ENCODE measurements at places on chromosomes 6 and 20.
A peak's percentile ranks its signal among the peaks of the same experiment; 100 is the strongest.

DNA sequence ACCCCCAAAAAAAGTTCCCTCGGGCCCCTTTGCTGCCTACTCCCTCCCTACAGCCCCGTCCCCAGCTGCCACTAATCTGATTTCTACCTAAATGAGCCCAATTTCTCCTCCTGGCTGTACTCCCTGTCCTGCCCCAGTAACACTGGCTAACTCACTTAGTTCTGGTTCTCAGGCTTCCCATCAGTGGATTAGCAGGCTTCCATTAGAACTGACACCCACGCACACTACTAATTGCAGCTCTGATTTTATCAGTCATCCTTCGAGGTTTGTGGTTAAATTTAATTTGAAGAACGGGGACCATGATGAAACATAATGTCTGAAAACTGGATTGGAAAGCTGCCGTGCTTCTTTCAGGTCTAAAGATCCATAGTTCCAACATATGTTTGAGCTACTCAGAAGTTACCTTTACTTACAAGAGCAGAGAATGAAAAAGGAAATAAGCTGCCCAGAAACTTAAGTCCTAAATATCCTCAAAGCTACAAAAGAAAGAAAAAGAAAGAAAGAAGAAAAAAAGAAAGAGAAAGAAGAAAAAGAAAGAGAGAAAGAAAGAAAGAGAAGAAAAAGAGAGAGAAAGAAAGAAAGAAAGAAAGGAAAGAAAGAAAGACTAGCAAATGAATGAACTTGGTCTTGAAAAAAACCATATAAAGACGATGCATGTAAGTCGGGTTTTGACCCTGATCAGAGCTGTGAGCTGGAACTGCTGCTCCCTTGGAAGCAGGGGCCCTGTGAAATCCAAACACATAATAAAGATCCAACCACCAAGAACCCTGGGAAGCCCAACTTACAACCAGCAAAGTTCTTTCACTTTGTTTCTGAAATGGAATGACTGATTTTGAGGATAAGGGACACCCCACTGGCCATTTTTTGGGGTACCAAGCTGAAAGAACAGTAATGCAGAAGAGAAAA, 51.7 kb downstream of the CNKSR3 start:
- no peak for DNase-seq

GRCh38 chr6:125041740-125042459, 79.7 kb downstream of the RNF217 start:
- DNase-seq: no peak

- no peak for DNase-seq
These were observed 75.1 kb downstream of the COL12A1 start for GRCh38 chr6:75130784-75131183.

DNA sequence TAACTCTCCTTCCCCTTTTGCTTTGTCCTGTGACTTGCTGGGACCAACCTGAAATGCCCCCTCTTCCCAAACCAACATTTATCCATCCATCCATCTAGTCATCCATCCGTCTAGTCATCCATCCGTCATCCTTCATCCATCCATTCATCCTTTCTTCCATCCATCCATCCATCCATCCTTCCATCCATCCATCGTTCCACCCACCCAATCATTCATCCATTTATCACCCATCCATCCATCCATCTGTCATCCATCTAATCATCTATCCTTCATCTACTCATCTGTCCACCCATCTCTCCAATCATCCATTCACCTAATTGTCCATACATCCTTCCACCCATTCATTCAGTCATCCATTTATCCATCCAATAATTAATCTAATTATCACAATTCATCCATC, 92.7 kb downstream of the EDN3 start:
- DNase-seq: no peak

DNA sequence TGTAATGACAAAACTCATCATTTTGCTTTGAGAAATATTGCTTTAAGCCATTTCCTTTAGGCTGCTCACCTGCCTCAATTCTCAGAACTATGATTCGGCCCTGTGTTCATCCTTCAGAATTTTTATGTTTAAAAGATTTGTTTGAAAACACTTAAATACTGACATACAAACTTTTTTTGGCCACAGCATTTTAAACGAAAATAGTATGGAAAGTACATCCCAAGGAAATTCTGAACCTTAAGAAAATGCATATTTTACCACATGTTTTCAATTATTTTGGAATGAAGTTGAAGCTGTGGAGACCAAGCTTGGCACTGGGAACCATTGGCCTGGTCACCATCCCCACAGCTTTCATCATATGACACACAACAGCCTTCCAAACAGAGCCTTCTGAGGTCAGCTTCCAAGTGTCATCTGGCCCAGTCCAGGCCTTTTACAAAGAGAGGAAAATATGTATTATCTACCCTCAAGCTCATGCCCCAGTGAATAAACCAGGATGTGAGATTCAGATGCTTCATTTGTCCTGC, 83.3 kb downstream of the SOD2 start:
- no peak for DNase-seq

DNA sequence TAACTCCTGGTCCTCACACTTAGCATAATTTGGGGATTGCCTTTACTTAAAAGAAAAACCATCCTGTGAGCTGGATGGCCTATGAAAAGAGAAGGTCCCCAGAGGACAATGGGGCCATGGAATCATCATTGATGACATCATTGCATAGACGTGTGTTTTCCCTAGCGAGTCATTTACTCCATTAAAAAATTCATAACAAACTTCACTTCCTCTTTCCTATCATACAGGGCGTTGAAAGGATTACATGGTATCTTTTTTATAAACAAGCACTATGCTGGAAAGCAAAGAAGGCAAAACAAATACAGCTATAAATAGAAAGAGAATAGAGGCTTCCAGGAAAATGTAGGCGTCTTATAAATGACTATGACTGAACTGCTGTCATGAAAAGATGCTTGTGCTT, 11.3 kb upstream of the COL12A1 start:
- DNase-seq: no peak

GRCh38 chr6:170369403-170369802, 62.8 kb downstream of the FAM120B start:
- DNase-seq: no peak

DNA sequence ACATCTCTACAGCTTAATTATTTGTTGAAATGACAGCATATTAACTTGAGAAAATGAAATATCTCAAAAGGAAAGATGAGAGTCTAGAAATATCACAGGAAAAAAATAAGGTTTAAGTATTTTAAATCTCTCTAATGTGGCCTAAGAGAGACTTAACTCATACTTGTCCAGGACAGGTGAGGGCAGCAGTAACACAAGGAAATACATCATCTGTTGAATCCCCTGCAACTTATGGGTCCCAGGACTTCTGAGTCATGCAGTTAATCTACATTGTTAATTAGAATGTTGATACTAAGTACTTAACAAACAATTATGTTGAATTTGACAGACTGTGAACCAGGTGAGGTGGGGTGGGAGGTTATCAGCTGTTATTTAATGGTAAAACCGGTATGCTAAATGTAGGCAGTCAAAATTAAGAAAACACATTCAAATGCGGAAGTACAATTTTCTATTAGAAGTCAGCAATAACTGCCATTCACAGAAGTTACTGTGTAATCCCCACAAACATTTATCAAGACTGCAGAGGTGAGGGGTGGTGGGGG, 87.9 kb downstream of the CEP57L1 start:
- no peak for DNase-seq

DNA sequence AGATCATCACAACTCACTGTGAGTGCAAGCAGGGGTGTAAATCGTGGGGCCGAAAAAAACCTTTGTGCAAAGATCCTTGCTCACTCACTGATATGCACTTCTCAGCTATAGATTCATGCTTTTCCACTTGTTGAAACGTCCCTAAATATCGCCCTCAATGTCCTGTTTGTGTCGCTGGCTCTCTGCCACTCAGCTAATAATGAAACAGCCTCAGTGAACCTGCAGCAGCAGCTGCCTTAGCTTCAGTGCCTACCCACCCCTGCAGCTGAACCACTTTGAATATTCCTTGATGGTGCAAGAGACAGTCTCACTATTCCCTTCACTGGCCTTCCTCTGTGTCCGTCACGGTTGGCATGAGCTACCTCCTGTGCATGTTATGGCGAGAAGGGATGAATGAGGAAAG, 128.9 kb upstream of the NAA20 start:
- DNase-seq: no peak

- DNase-seq: no peak
These were observed 141.6 kb upstream of the DTNBP1 start for GRCh38 chr6:15804164-15805154.

DNA sequence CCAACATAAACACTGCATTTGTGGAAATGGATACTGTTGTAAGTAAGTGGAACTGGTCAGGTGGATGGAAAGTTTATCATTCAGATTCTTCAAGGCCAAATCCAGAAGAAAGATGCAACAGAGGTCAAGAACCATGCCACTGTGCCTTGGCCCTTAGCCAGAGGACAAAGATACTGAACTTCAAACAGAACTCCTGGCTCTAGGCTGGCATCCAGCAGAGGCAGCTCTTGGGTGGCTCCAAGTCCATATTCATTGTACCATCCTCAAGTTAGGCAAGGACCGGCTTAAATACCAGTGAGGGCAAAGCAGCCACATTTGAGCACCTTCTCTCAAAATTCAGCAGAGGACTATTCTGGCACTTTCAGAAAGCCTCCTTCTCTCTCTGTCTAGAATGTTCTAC, 53.2 kb downstream of the DNAAF9 start:
- no peak for DNase-seq

- DNase-seq: no peak
These were observed 432.8 kb downstream of the GRIK2 start for GRCh38 chr6:101826269-101826668.

GRCh38 chr6:85675030-85675819, 32.5 kb upstream of the SYNCRIP start:
- no peak for DNase-seq

GRCh38 chr20:50980071-50980681, 21.6 kb downstream of the MOCS3 start:
- peak; percentile 64 for DNase-seq

DNA sequence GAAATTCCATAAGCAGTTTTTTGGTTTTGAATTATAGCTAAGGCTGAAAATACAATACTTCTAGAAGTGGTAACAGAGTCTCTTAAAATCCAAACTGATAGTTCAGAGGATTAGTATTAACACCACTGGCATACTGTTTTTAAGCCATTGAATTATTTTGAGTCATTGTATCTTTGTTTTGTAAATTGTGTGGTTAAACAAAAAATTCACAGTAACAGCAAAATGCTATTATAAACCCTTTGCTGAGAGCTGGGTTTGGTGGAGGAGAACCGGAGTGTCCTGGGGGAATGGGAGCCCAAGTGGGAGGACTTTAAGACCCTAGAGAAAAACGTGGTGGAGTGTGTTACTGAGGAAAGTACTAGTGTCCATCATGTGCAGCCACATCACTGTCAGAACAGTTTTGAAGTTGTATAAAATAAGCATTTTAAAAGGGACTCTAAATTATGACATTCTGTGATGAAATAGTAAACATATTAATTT, 125.1 kb downstream of the LRRC1 start:
- no peak for DNase-seq

- DNase-seq: no peak
These were observed 11.4 kb upstream of the PARD6B start for GRCh38 chr20:50720026-50720425.

DNA sequence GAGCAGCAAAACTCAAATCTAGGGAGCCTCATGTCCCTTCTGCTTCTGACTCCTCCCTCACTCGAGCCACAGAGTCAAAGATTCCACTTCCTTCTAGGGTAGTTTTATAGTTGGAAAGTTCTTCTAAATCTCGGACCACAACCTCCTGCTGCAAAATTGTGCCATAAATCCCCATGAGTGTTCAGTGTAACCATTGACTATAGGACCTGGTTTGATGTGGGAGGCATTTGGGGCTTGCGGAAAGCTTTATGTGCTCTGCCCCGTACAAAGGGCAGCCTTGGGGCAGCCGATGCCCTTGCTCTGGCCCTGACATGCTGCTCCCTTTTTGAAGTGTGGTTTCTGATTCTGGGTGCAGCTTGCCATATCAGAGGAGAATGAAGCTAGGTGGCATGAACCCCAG, 43.6 kb upstream of the IER3 start:
- no peak for DNase-seq

DNA sequence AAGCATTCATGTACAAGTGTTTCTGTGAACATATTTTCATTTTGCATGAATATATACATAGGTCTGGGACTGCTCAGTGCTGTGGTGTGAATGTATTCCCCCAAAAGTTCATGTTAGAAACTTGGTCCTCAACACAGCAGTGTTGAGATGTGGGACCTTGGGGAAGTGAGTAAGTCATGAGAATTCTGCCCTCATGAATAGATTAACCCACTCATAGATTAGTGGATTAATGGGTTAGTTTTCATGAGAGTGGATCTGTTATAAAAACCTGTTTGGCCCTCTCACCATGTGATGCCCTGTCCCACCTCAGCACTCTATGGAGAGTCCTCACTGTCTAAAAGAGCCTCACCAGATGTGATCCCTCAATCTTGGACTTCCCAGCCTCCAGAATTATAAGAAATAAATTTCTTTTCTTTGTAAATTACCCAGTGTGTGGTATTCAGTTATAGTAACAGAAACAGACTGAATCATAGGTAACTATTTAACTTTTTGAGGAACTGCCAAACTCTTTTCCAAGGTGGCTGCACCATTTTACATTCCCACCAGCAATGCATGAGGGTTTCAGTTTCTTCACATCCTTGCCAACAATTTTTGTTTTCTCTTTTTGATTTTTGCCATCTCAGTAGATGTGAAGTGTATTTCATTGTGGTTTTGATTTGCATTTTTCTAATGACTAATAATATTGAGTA, 45.3 kb downstream of the QRSL1 start:
- no peak for DNase-seq

- no peak for DNase-seq
These were observed 229.9 kb downstream of the TBXT start for GRCh38 chr6:165937564-165938358.

- DNase-seq: no peak
These were observed 148.1 kb downstream of the TAF4 start for GRCh38 chr20:61917474-61918145.

- DNase-seq: no peak
These were observed 43.5 kb upstream of the NFATC2 start for GRCh38 chr20:51586005-51586440.

GRCh38 chr6:167079853-167080297, 43.0 kb upstream of the CCR6 start:
- peak; percentile 74 for DNase-seq

GRCh38 chr6:11271228-11272020, 39.0 kb upstream of the NEDD9 start:
- no peak for DNase-seq

GRCh38 chr20:54419531-54419930, 55.9 kb upstream of the DOK5 start:
- no peak for DNase-seq

DNA sequence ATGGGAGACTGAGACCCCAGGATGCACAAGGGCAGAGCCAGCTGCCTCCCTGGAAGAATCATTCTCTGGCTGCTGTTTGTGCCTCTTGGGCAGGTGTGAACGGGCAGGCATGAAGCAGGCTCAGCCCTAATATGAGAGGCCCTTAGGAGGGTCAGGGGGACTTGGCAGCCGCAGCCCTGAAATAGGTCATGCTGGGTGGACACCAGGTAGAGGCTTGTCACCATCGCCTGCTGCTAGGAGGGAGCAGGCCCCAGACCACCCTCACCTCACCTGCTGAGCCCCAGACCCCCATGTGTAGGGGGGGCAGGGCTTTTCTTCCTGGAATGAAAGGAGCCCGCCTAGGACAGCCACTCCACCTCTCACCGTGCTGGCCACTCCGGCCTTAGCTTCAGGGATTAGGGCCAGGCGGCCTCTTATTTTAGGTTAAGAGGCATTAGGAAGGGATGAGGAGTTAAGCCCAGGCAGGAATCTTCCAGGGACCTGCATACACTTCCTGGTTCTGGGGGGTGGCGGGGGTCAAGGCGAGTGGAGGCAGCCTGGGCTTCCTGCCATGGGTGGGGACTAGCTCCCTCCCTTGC, 92.4 kb downstream of the ASXL1 start:
- no peak for DNase-seq
